ENCODE measurements at places on chromosomes 5 and 9. TPM values are rescaled to one million over a fixed set of nuclear protein-coding genes. Genes with fewer than 3 reads are reported as not detected.

The SPINK6 gene
- total RNA-seq = not detected

The BARX1 gene
- total RNA-seq = under 0.01 TPM

The ADGRD2 gene
- total RNA-seq = not detected

The RASGRF2 gene
- total RNA-seq = 0.37 TPM

The HMGCS1 gene
- total RNA-seq = 382 TPM

The CCL19 gene
- total RNA-seq = not detected

The FOXD4 gene
- under 0.01 TPM for total RNA-seq

The TPPP gene
- total RNA-seq = not detected

The FAM151B gene
- total RNA-seq = 2.5 TPM

All from subcutaneous preadipocyte (primary cell).